ENCODE measurements at places on chromosomes 5 and 9.
A peak's percentile ranks its signal among the peaks of the same experiment; 100 is the strongest.

- DNase-seq: no peak
These were observed 19.0 kb downstream of the CARTPT start for GRCh38 chr5:71737931-71738539.

GRCh38 chr5:72940082-72940481 lies 15.8 kb upstream of the FCHO2 start:
- no peak for DNase-seq

DNA sequence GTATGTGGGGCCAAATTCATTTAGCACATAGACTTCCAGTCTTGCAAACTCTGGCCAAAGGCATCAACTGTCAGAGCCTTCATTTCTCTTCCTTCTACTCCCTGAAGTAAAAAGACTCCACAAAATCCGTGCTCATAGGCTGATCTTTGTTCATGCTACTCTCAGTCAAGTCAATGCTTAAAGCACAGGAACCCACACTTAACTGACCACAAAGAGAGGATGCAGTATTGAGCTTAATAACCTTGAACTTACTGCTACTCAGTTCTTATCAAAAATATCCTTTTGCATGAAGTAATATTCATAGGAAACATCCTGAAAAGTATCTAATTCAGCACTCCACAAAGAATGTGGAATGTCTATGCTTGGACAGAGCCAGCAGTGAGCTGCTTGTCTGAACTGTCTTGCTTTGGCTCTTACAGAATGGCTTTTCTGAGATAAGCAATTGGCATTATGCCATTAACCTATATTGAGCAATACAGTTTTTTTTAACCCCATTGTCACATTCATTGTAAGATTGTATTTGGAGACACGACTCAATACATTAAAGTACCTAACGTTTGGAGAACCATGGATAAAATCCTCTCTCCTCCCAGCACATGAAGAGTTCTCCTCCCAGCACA lies 21.7 kb downstream of the LPAR1 start:
- DNase-seq: no peak

- DNase-seq: no peak
These were observed 580.4 kb downstream of the DTWD2 start for GRCh38 chr5:118407958-118408357.

GRCh38 chr9:129962889-129963703 lies 79.9 kb downstream of the FNBP1 start:
- DNase-seq: peak; percentile 58
